ENCODE measurements at places on chromosomes 6 and 20. TPM values are rescaled to one million over a fixed set of nuclear protein-coding genes. Genes with fewer than 3 reads are reported as not detected.

Gene PPIL6
- total RNA-seq: 2.5 TPM

Gene PLG
- total RNA-seq: not detected

DNA sequence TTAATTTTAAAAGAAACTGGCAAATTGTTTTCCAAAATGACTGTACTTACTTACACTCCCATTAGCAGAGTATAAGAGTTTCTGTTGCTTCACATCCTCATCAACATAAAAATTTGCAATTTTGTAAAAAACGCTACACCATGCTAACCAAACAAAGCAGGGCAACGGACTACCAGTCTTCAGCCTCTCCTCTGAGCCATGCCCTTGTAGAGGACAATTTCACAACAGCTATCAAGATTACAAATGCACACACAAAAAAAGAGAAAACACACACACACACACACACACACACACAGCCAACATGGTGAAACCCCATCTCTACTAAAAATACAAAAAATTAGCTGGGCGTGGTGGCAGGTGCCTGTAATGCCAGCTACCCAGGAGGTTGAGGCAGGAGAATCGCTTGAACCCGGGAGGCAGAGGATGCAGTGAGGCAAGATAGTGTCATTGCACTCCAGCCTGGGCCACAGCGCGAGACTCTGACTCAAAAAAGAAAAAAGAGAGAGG lies 4.1 kb upstream of the ADISSP start:
- H3K27ac ChIP-seq: no peak overlapping the region
- peaks cover 24% of the 10 kb centered on the region for H3K36me3 ChIP-seq
- no peak overlapping the region for H3K4me3 ChIP-seq
- H3K27me3 ChIP-seq: no peaks in the 10 kb centered on the region
- no peaks in the 10 kb centered on the region for H3K4me1 ChIP-seq
- no peak for DNase-seq

DNA sequence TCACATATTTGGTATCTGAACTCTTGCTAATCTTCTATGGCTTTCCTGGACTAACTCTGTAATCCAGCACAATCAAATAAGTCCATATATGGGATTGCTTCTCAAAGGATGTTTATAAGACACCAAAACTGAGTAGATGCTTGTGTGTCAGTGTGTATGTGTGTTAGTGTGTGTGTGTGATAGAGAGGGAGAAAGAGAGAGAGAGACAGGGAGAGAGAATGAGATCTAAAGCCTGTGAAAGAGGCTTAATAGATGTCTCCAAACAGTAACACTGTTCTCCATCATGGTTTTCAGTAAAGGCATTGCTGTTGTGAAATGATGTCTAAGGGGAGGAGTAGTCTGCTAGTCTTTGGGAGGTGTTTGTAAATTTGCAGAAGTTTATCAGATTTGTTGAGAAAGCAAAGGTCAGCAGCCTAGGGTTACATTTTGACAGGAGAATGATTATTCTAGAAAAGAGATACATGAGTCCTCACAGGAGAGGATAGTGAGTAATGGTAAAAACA lies 73.9 kb upstream of the MLIP start:
- H3K36me3 ChIP-seq: no peaks in the 10 kb centered on the region
- H3K27me3 ChIP-seq: no peaks in the 10 kb centered on the region
- peaks cover 9% of the 10 kb centered on the region for H3K4me1 ChIP-seq
- no peak overlapping the region for H3K27ac ChIP-seq
- no peak overlapping the region for H3K4me3 ChIP-seq

GRCh38 chr6:131960371-131961133 lies 9.4 kb upstream of the CCN2 start:
- no peaks in the 10 kb centered on the region for H3K36me3 ChIP-seq
- DNase-seq: no peak
- H3K4me1 ChIP-seq: peaks cover 20% of the 10 kb centered on the region
- no peak overlapping the region for H3K27ac ChIP-seq
- no peak overlapping the region for H3K4me3 ChIP-seq
- no peaks in the 10 kb centered on the region for H3K27me3 ChIP-seq

DNA sequence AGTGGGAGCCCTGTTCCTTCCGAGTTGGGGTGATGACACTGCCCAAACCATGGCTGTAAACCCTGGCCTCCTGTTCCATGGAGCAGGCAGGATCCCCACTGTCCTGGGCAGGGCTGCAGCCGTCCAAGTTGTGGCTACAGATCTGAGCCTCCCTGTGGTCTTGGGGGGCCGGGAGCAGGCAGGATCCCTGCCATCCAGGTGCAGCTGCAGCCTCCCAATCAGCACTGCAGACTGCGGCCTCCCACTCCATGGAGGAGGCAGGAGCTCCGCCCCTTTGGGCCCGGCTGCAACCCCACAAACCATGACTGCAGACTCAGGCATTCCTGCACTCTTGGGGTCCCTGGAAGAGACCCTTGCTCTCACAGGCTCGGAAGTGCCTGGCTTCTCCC lies 872.1 kb upstream of the GJE1 start:
- DNase-seq: no peak
- H3K36me3 ChIP-seq: no peaks in the 10 kb centered on the region
- no peak overlapping the region for H3K27ac ChIP-seq
- no peaks in the 10 kb centered on the region for H3K4me1 ChIP-seq

DNA sequence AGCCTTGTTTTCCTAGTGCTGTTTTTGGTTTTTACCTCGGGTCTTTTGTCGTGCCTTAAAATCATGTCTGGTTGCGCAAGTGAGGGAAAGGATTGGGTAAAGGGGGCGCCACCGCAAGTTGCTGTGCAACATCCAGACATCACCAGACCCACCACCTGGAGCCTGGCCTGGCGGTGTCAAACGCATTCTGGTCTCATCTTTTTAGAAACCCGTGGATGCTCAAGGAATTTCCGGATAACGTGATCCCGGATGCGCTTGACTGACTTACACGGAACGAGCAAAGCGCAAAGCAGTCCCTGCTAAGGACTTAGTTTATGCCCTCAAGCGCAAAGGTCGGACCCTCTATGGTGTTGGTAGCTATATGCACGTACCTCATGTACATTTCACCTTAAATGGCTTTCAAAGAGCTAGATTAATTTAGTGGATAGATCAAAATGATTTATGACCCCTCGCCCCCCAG lies 105.2 kb downstream of the OR2B2 start:
- DNase-seq: peak; percentile 40
- H3K27ac ChIP-seq: peak overlapping the region; percentile 91
- peak overlapping the region; percentile 92 for H3K4me3 ChIP-seq
- H3K4me1 ChIP-seq: peaks cover 22% of the 10 kb centered on the region
- H3K36me3 ChIP-seq: peaks cover 51% of the 10 kb centered on the region
- no peaks in the 10 kb centered on the region for H3K27me3 ChIP-seq

DNA sequence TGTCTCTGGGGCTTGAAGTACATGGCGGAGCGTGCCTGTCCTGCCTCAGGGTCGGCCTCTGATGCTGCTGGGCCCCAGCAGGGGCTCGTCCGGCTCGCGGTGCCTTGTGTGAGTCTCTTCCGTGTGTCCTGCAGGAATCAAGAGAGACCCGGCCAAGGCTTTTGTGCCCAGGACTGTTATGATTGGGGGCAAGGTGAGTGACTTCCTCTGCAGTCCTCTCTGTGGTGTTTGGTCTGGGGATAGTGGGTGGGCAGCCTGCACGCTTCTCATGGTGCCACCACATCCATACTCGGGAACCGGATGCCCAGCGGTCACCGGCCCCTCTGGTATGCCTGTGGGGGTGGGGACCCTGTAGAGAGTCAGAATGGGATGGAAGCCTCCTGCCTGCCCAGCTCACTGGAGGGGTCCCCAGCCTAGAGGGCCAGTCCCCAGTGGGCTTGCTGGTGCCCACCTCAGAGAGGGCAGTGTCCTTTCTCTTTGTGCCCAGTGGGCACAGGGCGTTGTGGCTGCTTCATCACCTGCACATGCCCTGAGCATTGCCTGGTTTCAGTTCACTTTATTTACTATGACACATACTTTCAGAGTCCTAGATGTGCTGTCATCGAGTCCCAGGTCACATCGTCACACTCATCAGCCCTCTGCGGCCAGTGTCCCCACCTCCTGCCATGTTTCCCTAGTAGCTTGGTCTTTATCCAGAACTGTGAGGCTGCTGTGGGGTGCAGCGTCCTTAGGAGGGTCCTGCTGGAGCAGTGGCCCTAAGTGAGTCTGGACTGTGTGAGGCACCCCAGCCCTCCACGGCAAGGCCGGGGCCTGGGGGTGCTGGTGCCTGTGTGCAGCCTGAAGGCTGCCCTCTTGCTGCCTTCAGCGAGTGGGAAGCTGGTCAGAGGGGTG lies 40.7 kb downstream of the PYGB start:
- no peak overlapping the region for H3K27ac ChIP-seq
- H3K4me1 ChIP-seq: no peaks in the 10 kb centered on the region
- H3K27me3 ChIP-seq: no peaks in the 10 kb centered on the region
- no peak for DNase-seq

- H3K4me1 ChIP-seq: peaks cover 32% of the 10 kb centered on the region
- H3K27ac ChIP-seq: peak within 1 kb of the TSS; percentile 94
- peak; percentile 62 for DNase-seq
These were observed at the start of gene C6orf62 for GRCh38 chr6:24719125-24719971. Gene C6orf62, minus strand, starts transcription at chr6:24719154. Its CDS starts 486 bp downstream, at chr6:24718668.

DNA sequence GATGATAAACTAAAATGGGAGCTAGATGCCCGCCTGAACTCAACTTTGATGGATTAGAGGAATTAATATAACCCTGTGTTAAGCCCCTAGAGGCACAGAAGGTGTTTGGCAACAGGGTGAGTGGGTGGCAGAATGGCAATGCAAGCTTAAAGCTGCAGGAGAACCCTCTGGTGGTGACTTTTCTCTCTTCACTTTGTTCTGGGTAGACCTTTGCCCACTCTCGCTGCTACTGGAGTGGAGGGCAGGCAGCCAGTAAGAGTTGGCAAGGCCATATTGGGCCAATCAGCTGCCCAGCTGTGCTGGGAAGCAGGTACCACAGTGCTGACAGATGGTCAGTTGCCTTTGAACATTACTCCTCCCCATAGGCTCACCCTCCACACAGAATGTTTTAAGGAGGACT lies 468.2 kb downstream of the MMUT start:
- H3K27ac ChIP-seq: no peak overlapping the region
- H3K36me3 ChIP-seq: no peaks in the 10 kb centered on the region
- H3K4me1 ChIP-seq: no peaks in the 10 kb centered on the region
- no peak overlapping the region for H3K4me3 ChIP-seq

DNA sequence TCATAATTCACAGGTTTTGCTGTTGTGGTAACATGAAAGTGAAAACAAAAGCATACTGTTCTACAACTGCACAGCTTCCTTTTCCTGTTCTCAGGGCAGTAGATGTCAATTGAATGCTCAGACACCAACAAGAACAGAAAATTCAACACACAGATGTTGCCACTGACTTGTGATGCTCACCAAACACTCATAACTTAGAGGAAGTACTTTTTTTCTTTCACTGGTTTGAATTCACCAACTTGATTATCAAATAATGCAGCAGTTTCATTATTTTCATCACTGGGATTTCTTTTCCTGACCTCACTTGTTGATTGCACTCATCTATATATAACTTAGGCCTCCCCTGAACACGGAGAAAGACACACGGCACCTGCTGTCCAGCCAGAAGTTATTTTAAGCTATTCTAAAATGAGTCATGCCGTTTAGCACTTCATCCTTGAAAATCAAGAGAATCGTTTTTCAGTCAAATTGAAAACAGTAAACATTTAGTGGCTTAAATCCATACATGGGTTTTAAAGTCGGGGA lies 949 bp downstream of the TXLNB start:
- H3K27me3 ChIP-seq: no peaks in the 10 kb centered on the region
- no peak overlapping the region for H3K4me3 ChIP-seq
- no peak for DNase-seq
- H3K36me3 ChIP-seq: no peaks in the 10 kb centered on the region
- peaks cover 29% of the 10 kb centered on the region for H3K4me1 ChIP-seq
- H3K27ac ChIP-seq: no peak overlapping the region

DNA sequence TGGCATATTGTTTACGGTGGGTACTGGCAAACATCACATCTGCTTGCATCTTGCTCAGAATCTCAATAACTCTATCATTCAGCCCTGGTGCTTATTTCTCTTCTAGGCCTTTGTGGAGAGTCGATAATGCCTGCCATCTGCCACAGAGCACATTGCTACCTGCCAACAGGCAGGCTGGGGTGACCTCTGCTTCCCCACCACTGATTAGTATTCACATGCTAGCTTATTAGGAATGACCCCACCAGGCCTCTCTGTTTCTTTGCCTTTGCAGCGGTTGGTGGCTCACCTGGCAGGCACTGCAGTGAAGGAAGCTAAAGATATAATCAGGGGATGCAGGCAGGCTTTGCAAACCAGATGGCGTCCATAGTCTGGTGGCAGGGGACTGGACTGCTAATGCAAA lies 154.5 kb downstream of the MMS22L start:
- H3K27me3 ChIP-seq: no peaks in the 10 kb centered on the region
- H3K27ac ChIP-seq: no peak overlapping the region
- no peak overlapping the region for H3K4me3 ChIP-seq
- no peaks in the 10 kb centered on the region for H3K4me1 ChIP-seq
- no peaks in the 10 kb centered on the region for H3K36me3 ChIP-seq
- DNase-seq: no peak

DNA sequence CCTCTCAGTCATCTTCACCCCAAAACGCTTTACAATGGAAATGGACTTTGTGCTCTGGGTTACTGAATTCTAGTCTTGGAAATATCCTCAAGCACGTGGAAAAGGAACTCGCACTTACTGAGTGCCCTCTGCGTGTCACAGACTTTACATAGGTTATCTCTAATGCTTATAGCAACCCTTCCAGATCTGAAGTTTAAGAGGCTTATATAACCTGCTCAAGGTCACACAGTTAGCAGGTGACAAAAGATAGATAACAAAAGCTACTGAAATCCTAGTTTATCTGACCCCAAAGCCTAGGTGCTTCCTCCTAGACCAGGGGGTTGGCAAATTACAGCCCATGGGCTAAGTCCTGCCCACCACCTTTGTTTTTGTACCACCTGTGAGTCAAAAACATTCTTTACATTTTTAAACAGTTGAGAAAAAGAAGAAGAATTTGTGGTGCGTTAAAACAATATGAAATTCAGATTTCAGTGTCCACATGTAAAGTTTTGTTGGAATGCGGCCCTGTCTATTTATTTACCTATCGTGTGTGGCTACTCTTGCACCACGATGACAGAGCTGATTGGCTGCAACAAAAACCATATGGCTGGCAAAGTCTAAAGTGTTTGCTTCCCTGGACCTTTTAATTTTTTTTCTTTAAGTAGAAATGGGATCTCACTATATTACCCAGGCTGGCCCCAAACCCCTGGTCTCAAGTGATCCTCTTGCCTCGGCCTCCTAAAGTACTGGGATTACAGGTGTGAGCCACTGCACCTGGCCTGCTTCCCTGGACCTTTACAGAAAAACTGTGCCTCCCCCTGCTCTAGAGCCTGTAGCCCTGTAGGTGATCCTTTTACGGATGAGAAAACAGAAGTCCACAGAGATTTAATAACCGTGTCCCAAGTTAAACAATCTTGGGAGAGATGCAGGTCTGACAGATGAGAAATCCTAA lies 110.2 kb upstream of the RREB1 start:
- H3K36me3 ChIP-seq: no peaks in the 10 kb centered on the region
- no peaks in the 10 kb centered on the region for H3K27me3 ChIP-seq
- no peaks in the 10 kb centered on the region for H3K4me1 ChIP-seq
- no peak overlapping the region for H3K27ac ChIP-seq
- no peak overlapping the region for H3K4me3 ChIP-seq

DNA sequence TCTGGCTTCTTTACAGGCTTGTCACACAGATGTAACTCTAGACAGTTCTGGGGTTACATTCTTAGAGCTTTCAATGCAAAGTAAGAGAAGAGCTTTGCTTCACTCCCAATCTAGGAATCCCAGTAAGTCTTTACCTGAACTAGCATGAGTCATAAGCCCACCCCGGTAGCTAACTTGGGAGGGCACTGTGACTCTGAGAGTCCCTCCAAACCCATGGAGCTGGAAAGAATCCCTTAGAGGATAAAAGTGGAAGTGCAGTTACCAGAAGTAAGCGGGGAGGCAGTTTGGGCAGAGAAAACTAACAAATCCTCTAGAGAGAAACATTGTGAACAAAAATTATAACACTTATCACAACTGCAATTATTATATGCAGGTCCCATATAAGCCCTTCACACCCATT lies 84.0 kb upstream of the SMLR1 start:
- no peak for DNase-seq
- no peak overlapping the region for H3K27ac ChIP-seq
- no peak overlapping the region for H3K4me3 ChIP-seq
- H3K4me1 ChIP-seq: no peaks in the 10 kb centered on the region
- peaks cover 33% of the 10 kb centered on the region for H3K27me3 ChIP-seq
